ENCODE measurements at places on chromosomes 2 and 18.

DNA sequence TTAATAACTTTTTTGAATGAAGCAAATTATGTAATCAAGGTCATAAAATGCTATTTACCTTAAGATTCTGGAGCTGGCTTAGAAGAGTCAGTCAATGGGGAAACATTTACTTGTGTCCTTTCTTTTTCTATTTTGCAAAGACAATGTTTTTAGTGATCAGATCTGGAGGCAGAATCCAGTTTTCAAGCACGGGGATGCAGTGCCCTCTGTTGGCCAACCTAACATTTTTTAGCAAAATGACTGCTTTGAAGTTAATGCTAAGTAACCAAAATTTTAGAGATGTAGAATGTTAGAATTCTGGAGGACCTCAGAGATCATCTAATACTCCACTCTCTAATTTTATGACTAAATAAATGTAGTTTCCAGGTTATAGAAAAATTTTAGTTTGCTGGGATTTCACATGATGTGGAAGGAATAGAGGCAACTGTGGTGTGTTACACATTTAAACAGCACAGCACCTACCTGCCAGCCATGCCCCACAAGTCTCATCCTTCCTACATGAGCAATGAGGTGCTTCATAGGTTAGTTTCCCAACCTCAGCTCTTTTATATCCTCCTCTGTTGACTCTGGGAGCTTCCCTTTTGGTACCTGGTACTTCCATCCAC is 23.6 kb upstream of the SLC9A4 start:
- DNase-seq, result peak; percentile 16

DNA sequence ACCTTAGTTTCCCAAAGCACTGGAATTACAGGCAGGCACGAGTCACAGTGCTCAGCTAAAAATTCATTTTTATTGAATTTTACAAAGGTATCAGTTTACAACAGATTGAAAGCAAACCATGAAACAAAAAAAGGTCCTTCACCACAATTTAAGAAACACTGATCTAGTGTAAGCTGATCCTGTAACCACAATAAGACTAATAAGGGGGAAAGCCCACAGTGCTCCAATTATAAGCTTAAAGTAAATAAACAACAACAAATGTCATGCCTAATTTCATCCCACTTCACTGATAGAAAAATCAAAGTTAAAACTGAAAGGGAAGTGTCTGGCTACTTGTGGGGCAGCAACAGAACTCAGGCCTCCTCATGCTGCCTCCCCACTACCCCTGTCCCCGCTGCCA is 49.2 kb downstream of the ICA1L start:
- DNase-seq, result no peak

- DNase-seq, result no peak
Measured at GRCh38 chr2:100033976-100034375, 108.4 kb downstream of the AFF3 start.

DNA sequence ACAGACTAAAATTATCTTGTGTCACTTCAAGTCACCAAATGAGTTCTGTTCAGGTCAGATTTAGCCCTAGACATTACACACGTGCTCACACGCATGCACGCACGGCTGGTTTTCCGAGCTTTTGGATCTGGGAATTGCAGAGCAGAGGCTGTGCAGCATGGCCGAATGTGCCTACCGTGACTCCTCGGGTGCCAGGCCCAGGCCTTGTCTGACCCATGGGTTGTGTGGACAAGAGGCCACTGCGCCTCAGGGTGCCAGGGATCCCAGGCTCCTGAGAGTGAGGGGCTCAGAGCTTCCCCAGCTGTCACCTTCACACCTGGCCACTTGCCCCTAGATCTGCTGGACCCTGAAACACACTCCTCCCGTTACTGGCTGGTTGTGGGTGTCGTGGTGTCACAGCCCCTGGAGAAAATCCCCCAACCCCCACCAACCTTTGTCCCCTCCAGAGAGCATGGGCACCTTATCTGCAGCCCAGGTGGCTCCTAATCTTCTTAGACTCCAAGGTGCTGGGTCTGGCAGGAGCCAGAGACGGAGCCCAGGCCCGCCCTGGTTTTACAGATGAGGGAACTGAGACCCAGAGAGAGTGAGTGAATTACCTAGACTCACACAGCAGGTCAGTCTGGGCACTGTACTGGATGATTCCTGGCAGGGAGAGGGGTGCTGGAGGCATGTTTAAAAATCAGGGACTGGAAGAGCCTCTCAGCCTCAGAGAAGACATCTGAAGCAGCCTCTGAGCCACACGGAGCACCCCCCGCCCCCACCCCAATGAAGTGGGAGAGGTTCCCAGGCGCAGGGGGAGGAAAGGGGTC is 56.8 kb downstream of the ATOH8 start:
- no peak for DNase-seq

DNA sequence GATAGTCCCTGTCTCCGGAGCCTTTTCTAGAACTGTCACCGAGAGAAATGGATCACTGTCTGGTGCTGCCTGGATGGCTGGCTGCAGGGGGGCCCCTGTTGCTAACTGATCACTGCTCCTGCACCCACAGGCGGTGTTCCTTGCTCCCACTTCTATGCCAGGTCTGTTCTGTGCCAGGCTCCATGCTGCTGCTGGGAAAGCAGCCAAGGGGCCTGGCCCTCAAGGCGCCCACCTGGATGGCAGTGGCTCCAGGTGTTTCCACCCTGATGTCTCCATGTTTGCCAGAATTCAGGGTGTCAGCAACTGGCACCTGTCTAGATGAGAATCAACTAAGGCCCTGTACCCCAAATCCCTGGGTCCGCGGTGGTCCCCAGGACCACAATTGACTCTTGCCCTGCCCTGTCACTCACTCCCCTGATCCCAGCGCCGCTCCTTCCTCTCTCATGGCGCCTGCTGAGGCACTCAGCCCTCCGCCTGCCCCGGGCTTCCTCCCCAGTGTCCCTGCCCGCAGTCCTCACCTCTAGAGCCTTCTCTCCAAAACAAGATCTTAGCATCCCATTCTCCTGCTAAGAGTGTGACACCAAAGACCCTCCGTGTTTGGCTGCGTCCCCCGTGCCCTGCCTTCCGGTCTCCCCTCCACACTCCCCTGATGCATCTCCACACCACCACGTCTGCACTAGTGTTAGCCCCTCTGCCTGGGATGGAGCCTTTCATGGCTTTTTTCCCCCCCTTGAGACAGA is 72.5 kb upstream of the OTOF start:
- DNase-seq, result no peak

- no peak for DNase-seq
Measured at GRCh38 chr2:235183786-235184185, 232.0 kb downstream of the SH3BP4 start.

- DNase-seq, result no peak
Measured at GRCh38 chr2:58235984-58236383, 5.1 kb downstream of the FANCL start.

DNA sequence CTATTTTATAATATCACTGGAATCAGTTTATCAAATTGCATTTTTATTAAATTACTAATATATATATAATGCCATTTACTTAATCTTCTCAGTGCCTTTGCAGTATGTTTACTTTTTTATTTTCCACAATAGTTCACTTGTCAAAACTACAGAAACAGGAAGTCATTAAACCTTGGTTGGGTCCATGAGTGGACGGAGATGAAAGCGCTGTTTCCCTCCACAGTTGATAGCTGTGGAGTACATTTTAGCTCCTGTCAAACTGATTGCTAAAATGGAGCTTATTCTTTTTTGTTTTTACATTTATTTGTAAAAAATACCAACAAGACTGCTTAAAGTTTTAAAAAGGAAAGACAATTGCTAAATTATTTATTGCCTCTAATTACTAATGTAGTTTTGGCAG is 19.2 kb downstream of the MFF start:
- DNase-seq, result no peak

- DNase-seq, result no peak
Measured at GRCh38 chr2:2333076-2333475, 2.0 kb upstream of the MYT1L start.

- peak; percentile 11 for DNase-seq
Measured at GRCh38 chr2:219045937-219046550, 4.7 kb upstream of the CFAP65 start.

DNA sequence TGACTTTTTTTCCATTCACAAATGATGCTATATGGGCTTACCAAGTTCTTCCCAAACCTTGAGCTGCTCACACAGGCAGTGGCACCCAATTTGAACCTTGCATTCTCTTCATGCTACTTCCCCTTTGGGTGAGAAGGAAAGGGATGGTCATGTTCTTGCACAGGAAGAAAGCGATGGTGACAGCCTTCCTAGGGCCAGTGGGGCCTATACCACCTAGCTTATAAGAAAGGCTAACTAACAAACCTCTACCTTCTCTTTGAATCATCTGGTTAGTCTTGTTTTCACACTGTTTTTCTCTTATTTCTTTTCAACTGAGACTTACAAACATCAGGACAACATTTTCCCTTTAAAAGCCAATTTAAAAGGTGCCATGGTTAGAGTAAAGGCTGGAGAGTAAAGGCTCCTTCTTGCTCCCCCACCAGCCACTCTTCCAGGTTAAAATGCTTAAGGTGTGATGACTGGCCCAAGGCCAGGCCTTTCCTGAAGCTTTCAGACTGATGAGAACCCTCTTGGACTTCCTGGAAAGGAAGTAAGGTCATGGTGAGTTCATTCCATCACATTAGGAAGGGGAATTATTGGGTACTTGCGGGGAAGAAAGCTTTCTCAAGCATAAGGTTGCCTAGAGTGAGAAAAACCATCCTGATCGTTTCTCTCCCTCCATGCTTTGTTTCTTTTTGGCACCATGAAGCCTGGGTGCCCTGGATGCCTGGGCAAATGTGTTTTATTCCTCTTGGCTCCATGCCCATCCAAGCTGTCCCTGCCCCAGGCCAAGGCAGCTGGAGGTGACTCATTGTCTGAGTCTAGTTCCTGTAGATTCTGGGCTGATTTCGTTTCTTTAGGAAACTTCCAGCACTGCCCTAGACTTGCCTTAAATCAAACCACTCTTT is 41.4 kb upstream of the ITGB6 start:
- no peak for DNase-seq

GRCh38 chr2:64471600-64471999 is 17.6 kb downstream of the LGALSL start:
- no peak for DNase-seq

DNA sequence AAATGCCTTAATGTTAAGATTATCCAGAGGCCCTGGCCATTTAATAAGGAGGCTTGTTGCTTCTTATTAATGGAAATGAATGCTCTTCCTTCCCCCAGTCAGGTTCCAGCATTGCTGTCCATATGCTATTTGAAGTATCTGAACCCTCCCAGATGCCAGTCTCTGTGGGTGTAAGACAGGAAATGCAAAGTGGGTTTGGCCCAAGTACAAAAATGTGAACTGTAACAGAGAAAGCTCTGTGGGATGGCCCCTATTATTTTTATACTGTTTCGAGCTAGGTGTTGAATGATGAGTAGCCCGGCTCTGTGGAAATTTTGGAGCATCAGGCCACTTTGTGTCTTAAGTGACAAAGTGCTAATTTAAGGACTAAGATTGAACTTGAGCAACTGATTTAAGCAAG is 141.0 kb downstream of the UXS1 start:
- no peak for DNase-seq

GRCh38 chr18:48951448-48952286 is 902 bp upstream of the SMAD7 start:
- peak; percentile 84 for DNase-seq

DNA sequence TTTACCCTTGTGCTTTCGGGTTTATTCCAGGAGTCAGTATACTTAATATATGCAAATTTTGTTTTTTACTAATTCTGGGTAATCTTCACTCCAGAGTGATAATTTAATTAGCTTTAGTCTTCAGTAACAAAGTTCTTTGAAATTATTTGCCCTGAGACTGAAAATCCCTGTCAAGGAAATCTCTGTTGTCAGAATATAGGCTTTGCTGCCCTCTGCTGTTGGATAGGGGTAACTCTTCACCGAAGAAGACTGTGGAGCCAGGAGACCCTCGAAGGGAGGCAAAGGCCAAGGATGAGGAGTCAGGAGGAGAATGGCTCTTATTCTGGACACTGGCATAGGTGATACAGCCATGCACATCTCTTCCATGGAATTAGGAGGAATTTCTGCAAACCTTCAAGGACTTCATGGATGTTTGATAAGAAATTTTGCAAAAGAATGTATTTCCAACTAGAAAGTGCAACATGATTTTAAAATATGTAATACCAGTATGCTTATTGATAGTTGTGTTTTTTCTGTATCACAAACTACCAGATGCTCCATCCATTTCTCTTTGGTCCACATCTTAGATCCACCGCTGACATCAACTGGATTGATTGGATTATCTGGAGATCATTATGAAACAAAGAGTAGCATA is 182.3 kb downstream of the RDH14 start:
- peak; percentile 52 for DNase-seq

DNA sequence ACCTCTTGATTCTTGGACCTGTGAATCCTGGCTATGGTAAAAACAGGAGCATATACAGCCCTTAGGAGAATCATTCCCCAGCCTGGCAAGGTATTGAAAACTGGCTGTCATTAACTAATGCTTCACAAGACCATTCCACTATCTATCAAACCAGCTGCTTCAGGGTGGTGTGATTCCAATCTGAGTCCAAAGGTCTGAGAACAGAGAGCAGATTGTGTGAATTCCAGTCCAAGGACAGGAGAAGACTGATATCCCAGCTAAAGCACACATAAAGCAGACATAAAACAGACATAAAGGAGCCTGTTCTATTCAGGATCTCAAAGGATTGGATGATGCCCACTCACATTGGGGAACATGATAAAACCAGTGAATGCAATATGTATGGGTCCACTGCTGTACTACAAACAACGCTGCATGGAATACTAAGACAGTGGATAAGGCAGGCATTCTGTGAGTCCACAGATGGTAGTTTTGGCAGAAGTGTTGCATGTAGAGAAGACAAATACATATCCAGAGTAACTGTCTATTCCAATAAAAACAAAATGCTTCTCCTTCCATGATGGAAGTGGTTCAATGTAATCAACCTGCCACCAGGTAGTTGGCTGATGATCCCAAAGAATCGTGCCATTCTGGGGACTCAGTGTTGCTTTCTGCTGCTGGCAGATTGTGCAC is 363.9 kb downstream of the KCNJ3 start:
- DNase-seq, result no peak

- DNase-seq, result no peak
Measured at GRCh38 chr2:210072493-210072892, 70.1 kb downstream of the RPE start.

DNA sequence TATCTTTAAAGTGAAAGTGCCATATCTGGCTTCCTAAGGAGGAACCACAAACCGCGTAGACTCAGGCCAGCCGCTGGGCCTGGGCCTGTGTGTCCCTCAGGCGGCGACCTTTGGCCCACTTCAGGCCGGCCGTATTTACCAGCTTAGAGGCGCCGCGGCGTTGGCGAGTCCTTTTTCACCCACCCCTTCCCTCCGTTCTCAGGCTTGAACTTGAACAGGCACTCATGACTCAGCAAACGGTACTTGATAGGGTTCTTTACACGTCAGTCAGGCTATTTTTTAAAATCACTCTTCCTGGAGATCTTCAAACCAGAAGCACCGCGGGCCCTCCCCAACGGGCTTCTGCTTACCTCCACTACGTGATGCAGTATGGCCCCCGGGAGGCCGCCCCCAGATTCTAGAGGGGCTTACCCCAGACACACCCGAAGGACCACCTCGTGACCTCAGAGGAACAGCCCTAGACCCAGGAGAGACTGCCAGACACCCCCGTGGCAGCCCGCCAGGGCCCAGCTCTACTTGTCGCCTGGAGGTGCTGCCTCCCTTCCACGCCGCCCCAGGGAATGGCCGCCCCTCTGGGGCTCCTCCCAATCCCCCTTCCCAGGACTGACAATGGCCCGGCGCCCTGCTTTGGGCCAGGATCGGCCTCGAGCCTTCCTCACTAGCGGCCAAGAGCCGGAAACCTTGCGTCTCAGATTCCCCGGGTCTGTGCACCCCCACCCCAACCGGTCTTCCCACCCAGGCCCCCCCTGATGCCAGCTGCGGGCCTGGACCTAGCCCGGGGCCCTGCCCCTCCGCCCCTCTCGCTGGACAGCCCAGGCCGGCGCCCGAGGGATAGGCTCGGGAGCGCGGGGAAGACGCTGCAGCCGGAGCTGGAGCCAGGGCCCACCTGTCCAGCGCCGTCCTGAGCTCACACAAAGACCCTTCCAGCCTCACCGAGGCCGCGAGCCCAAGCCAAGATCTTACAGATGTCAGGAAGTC is 33.8 kb upstream of the IMPA2 start:
- DNase-seq, result no peak

Measured in OCI-LY7 (cell line).